ENCODE measurements at places on chromosomes 4 and X.

DNA sequence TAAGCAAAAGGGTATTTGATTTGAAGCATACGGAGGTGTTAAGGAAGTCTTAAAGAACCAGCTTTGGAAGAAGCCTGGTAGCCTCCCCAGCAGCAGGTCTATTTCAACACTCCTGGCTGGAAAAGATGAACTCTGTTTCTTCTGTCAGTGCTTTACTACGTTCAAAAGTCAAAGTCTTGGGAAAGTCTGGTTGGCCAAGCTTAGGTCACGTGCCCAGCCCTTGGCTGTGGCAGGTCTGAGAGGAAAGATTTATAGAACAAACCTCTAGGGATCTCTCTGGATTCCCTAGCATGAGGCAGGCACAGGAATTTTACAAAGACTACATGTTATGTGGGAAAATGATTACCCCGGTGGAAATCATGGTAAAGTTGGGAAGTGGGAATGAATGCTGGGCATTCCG lies 8.6 kb upstream of the ARHGAP10 start:
- no peak for DNase-seq

- DNase-seq = no peak
Observed at GRCh38 chr4:18033111-18034085, 11.8 kb upstream of the LCORL start.

DNA sequence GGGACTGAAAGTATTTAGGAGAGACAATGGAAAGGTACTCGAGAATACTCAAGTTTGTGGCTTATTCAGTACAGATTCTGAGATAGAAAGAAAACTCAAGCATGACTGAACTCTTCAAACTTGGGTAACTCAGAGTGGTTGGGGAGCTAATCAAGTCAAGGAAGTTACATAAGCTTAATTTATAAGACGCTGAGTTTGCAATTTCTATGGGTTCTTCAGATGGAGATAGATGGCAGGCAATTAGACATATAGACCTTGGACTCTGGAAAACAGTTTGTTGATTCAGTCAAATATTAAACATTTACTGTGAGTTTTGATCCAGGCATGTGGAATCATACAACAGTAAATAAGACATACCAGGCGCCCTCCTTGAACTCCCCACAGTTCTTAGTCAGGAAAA lies 1749.9 kb upstream of the TENM3 start:
- DNase-seq = no peak

- DNase-seq = no peak
Observed at GRCh38 chrX:19697416-19697815, 182.1 kb upstream of the MAP3K15 start.

DNA sequence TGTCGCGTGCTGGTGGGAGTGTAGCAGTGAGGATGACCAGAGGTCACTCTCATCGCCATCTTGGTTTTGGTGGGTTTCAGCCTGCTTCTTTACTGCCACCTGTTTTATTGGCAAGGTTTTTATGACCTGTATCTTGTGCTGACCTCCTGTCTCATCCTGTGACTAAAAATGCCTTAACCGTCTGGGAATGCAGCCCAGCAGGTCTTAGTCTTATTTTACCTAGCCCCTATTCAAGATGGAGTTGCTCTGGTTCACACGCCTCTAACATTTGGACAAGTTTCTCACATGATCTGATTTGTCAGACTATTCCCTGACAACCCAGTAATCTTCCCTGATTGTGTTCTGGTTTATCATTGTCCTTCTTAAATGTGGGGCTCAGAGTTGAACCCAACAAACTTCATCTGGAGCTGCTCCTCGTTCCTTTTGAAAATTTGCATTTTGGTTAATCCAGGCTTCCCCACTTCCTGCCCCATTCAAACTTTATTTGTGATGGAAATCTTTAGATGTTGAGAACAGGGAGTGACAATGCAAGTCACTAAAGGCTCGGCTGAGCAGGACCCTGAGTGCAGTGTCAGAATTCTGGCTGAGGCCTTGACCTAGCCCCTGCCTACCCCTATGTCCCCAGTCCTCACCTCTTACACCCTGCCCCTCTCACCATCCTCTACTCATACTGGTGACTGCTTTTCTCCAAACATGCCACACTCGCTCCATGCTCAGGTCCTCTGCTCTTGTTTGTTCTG lies 226.8 kb downstream of the STIM2 start:
- DNase-seq = no peak

DNA sequence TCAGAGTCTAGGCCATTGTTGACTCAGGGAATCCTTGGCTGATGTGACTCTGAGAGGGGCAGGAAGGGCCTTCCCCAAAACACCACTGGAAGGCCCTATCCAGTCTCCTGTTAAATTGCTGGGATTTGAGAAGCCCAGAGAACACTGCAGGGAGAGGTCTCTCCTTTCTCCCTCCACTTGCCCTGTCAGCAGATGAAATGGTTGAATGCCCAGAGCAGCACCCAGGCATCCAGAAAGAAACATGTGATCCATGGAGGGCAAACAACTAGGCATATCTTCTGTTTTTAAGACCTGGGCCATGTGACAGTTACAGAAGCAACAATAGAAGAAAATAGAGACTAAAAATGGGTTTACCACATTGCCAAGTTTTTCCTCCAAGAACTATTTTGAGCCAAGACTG lies 291.1 kb downstream of the QDPR start:
- no peak for DNase-seq

DNA sequence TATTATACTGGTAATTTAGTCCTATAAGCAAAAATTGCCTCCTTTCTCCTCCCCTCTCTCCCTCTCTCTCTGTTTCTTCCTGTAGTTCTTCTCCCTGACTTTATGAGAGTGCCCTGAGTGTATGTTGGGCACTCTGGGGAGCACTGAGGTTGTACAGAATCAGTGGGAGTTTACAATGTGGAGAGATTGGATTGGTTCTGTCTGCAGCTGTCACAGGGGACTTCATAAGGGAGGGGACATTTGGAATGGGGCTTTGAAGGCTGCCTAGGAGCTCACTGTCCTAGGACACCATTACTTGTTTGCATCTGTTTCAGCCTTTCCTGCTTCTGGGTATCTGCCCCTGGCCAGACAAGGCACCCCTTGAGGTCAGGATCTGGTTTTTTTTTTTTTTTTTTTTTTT lies 22.9 kb downstream of the SH3TC1 start:
- no peak for DNase-seq

- no peak for DNase-seq
Observed at GRCh38 chrX:133563705-133564104, 148.4 kb upstream of the GPC4 start.

GRCh38 chrX:72095370-72095769 lies 36.3 kb downstream of the RTL5 start:
- DNase-seq = no peak

DNA sequence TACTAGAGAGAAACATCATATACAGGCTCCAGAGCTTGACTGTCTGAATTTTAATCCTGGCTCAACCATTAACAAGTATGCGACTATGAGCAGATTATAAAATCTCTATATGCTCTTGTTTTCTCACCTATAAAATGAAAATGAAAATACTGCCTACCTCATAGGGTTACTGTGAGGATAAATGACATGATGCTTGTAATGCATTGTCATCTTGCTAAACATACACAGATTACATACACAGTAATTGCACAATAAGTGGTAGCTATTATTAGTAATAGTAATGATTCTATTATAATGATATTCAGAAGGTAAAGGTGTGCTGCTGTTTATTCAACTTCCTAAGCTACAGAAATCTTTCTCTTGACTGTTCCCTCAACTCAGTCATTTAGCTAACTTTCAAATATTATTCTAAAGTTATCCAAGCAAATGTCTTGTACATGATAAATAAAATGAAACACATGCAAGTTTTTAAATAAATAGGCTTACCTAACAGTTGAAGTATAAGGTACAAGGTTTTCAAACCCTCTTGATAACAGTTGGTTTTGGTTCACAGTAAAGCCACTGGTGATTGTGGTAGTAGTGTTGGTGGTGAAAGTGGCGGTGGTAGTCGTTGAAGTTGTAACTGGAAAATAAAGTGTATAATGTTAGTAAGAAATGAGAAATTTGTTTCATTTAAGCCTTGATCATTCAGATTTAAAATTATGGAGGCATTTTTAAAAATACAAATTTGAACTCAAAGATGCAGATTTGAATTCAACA lies 38.9 kb downstream of the NUP62CL start:
- no peak for DNase-seq

- no peak for DNase-seq
Observed at GRCh38 chrX:19064175-19064574, 58.1 kb downstream of the ADGRG2 start.

GRCh38 chrX:10507181-10507580 lies 113.2 kb downstream of the MID1 start:
- DNase-seq = no peak

Measured in stimulated activated CD4-positive, alpha-beta T cell treated with anti-CD3 and anti-CD28 coated beads, Interleukin-1b, Interleukin-23, amount 100 ng/mL, for 1 hour (primary cell).